ENCODE measurements at places on chromosomes 3 and 15.

- DNase-seq = no peak
Observed at GRCh38 chr3:123140550-123140949, 61.2 kb upstream of the SEC22A start.

DNA sequence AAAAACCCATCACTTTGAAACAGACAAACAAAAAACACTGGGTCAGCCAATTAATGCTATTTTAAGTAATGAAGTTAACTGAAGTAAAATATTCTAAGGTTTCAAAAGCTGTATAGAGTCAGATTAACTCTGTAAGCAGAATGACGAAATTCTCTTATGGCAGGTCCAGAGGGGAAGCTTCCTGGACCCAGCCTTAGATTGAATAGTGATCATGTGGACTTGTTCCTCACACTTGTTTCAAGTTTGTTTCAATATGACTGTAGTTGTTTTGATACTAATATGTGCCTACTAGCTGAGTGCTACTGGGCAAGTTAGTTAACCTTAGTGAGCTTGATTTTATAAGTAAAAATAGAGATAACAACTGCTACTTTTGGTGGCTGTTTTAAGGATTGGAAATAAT is 32.6 kb downstream of the PLS1 start:
- DNase-seq = no peak

- no peak for DNase-seq
Observed at GRCh38 chr3:66534304-66534845, 33.6 kb upstream of the LRIG1 start.

- no peak for DNase-seq
Observed at GRCh38 chr3:170096342-170096741, 58.5 kb downstream of the GPR160 start.

- no peak for DNase-seq
Observed at GRCh38 chr3:69320871-69321271, 65.0 kb downstream of the FRMD4B start.

DNA sequence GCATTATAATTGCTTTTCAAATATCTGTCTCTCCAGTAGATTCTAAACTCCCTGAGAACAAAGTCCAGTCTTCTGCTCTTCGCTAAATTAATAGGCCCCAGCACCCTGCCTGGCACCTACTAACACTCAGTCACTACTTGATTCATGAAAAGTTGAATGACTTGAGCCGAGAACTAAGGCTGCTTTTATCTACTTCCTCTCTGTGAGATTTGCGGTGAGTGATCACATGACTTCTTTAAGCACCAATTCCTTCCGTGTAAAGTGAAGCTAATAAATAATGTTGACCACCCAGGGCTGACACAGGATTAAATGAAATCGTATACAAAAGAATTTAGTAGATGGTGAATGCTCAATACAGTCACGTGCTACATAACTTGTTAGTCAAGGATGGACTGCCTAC is 44.6 kb upstream of the PGPEP1L start:
- peak; percentile 9 for DNase-seq

DNA sequence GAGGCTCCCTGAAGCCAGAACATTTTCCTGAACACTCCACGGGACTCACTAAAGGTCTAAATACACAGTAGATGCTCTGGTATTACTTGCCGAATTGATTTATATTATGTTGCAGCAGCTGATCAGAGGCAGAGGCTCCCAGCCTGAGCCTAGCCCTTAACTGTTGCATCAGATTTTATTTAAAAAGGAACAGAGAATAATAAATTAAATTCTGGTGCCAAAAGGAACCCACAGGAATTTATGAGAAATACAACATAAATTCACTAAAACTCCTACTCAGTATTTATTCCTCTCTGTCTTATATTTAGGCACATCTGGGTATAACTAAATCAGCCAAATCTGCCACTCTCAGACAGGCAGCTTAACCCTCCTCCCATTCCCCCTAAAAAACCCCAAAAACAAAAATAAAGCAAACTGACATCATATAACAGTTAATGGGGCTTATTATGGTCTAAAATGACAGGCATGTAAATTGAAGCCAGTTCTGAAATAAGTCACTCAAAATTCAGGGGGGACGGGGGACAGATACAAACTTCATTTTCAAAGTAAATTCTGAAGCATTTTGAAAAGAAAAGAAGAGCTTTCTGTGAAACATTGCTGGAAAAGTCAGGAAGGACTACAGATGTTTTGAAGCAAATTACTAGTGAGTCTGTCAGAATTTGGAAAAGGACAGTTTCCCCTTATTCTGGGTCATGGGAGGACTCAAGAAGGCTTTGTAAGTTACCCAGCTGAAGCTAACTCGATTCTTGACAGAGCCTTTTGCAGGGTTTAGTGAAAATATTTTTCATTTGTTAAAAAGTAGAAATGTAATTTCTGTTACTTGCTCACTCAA is 53.8 kb upstream of the CORO2B start:
- DNase-seq = no peak

- no peak for DNase-seq
Observed at GRCh38 chr3:11764931-11765363, 81.7 kb downstream of the TAMM41 start.

DNA sequence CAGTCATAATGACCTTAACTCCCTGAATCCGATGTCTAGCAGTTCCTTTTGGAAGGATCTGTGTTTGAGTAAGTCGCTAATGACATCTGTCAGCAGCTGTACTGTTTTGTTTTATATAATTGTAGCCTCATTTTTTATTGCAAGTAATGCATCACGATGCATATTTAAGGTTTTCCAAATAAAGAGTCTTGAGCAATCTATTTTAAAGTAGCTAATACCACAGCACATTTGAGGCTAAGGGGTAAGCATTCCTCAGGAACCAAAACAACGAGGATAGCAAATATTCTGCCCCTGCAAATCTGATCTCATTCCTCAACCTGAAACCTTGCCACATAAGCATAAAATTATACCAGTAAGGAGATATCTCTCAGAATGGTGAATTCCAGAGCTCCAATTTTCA is 98.7 kb downstream of the TBC1D5 start:
- DNase-seq = no peak
